Hippocampal formation (tissue), 2 donors: ENCODE measurements at places on chromosomes 2 and 18.

DNA sequence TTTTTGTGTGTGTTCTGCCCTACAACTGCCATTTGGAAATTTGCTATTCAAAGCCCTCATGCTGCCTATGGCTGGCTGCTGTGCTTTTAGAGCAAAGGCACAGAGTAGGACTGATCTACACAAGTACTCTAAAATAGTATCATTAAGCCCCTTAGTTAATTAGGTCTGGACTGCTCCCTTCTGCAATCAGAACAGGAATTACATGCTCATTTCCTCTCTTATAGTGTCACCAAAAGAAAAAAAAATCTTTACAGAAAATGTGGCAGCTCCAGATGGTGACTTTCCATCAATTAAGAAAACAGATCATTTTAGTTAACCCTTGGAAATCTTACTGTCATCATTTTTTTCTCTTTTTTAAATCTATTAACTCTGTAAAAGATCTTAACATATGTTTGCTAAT lies 337.5 kb downstream of the RIT2 start:
- DNase-seq: no peak

- no peak for DNase-seq
These were observed 155.6 kb upstream of the HAAO start for GRCh38 chr2:42947809-42948600.

GRCh38 chr2:11967946-11968465 lies 221.6 kb downstream of the LPIN1 start:
- no peak for DNase-seq

DNA sequence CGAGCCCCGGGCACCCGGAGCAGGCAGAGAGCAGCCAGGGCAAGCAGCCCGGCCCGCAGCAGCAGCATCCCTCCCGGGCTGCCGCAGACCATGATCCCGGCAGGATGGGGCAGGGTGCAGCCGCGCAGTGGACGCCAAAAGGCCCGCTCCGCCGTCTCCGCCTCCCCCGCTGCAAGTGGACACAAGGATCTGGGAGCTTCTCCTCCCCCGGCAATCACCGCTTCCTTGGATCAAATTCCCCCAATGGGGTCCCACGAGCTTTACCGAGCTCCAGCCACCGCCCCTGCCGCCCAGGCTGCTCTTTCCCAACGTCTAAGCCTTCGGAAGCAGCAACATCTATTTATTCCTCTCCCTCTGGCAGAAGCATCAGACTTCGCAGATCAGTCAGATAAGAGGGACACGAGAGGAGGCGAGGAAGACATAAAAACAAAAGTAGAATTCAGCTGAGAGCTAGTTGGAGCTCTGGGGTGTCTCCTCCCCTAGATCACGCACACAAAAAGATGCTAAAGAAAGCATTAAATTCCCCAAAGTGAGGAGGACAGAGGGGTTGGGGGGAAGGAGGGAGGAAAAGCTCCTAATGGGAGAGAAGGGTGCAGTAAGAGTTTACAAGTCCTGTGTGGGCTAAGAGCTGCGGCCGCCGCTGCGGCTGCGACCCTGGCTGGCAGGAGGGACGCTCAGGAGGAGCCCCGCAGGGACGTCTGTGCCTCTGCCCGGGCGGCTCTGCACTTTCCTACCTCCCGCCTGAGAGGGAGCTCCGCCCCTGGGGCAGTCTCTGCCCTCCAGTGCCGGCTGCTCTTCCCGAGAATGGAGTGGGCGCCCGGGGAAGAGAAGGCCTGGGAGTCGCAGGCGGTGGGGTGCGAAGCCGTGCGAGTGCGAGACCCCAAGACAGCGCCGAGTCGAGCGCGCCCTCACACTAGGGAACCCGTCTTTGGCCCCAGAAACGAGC lies at the start of gene FRZB:
FRZB (minus strand) TSS at position 177 of the 946 bp plus-strand sequence; CDS start at position 92, 85 bp downstream.
- DNase-seq: peak; percentile 9

GRCh38 chr2:173230181-173230580 lies 124.5 kb upstream of the CDCA7 start:
- no peak for DNase-seq

- DNase-seq: no peak
These were observed 253.9 kb upstream of the CNTNAP5 start for GRCh38 chr2:123770996-123771720.

- DNase-seq: no peak
These were observed 433.7 kb downstream of the MBD2 start for GRCh38 chr18:53790786-53791185.

GRCh38 chr2:230849633-230850357 lies 14.9 kb upstream of the ITM2C start:
- no peak for DNase-seq

- DNase-seq: no peak
These were observed 439.8 kb downstream of the TGIF1 start for GRCh38 chr18:3889803-3890202.

GRCh38 chr2:241799522-241800197 lies 9.3 kb upstream of the NEU4 start:
- DNase-seq: no peak

- no peak for DNase-seq
These were observed 6.0 kb upstream of the NEDD4L start for GRCh38 chr18:58038063-58038462.

GRCh38 chr18:13240060-13240725 lies 21.6 kb downstream of the LDLRAD4 start:
- no peak for DNase-seq

DNA sequence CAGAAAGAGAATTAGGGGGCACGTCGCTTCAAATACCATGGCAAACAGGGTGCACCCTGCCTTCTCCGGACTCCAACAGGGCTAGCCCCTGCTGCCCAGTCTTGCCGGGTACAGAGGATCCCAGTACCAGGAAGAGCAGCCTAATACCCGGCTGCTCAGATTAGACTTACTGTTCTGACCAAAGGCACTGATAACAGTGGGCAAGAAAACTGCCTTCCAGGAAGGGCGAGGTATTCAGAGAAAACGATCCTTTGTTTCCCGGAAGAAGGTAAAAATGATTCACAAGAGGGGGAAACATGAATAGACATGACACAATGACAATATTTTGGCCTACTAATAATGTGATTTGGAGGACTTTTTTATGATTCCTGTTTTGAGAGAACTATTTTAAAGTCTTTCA lies 99.9 kb downstream of the SS18 start:
- no peak for DNase-seq

GRCh38 chr2:78061301-78061700 lies 539.1 kb upstream of the LRRTM4 start:
- DNase-seq: no peak

- no peak for DNase-seq
These were observed 603.7 kb upstream of the ZEB2 start for GRCh38 chr2:145123606-145124005.

DNA sequence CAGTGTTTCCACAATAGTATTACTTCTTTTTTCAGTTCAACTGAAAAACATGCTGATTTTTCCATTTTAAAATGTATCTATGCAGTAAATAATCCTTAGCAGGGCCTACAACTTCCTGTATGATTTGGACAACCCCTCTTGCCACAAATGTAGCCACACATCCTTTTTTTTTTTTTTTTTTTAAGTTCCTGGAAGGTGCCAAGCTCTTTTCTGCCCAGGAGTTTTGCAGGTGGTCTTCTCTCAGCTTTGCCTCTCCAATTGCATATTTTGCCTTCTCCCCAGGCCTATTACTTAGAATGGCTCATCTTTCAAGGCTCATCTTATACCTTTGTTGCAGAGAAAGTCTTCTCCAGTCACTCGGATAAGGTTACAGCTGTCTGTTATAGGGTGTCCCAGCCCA lies 11.6 kb downstream of the KLHL14 start:
- no peak for DNase-seq

DNA sequence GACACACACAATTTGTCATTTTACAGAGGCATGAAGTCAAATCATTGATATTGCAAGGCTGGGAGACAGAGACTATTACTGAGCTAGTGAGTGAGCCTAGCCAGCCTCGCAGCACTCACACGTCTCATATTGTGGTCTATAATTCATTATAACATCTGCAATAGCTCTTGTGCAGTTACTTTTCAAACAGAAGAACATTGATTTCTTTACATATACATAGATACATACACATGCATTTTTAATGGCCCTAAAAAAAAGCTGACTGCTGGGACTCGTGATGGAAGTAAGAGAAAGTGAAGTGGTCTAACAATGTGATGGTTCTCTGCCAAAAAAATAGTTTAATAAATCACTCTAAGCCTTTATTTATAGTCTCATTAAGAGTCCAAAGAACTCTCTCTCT lies 56.8 kb downstream of the KIAA2012 start:
- no peak for DNase-seq

DNA sequence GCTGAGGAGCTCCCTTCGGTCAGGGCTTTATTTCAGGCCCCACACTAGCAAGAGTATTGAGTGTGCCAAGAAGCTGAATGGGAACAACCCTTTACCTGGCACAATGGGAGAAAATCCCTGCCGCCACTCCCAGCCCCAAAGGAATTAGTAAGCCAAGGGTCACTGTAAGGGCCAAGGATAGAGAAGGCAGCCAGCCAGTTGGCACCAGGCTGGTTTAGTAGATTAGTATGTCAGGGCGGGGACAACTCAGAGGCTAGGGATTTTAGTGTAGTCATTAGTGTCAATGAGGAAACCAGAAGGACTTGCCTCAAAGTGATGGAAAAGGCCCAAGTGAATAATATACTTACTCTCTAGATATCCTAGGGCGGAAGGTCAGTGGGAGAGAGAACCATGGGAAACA lies 34.9 kb upstream of the CYP26B1 start:
- DNase-seq: no peak

DNA sequence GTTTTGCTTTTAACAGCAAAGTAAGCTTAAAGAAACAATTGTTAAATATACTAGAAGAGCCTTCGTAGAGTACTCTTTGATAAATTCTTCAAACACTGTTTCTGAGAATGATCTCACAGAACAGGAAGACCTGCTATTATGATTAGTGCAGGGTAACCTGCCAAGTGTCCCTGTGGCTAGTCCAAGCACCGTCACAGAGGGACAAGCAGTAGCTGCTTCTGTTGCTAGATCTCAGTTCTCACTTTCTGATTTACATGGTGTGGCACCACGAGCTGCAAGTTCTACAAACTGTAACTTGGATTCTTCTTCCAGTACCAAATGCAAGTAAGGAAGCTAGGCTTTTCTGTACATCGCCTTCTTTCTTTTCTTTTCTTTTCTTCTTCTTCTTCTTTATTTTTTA lies 121.5 kb downstream of the PIEZO2 start:
- no peak for DNase-seq

DNA sequence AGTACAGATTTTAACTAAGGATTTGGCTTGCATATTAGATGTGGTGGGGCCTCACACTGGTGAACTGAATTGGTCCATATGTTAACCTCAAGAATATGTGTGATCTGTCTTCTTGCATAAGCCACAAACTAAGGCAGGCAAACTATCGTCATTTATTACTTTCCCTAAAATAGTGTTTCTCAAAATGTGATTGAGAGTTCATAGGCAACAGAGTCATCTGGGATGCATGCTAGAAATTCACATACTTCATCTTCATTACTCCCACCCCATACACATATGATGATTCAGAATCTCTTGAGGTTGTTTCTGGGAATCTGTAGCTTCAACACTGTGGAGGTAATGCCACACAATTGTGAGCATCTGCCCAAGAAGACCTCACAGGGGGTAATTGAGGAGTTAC lies 822.8 kb upstream of the CDH2 start:
- DNase-seq: no peak

GRCh38 chr2:18297534-18298058 lies 262.9 kb downstream of the RDH14 start:
- no peak for DNase-seq

DNA sequence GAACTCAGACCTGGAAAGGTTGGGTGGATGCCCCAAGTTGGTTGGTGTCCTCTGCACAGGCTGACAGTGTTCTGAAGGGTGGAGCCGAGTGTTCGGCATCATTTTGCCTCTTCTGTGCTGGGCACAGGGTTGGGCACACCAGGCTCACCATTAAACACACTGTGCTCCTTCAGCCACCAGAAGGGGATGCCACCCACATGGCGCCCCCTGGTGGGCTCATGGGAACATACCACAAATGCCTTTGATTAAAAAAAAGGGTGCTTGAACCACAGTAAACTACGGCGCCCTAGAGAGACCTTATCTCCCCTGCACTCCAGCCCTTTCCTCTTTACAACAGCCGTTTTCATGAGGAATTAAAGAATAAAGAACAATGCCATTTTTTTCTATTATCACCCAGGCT lies 89.4 kb downstream of the CELF4 start:
- no peak for DNase-seq

- DNase-seq: no peak
These were observed 20.1 kb upstream of the SCYGR2 start for GRCh38 chr2:227578642-227579041.

DNA sequence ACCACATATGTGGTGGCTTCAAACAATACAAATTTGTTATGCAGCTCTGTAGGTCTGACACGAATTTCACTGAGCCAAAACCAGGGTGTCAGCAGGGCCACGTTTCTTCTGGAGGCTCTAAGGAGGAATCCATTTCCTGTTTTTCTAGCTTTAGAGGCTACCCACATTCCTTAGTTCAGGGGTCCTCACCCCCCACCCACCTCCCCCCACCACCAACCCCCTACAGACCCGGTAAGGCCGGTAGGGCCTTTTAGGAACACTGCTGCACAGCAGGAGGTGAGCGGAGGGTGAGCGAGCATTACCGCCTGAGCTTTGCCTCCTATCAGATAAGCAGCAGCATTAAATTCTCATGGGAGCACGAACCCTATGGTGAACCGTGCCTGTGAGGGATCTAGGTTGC lies 10.6 kb upstream of the SLC39A10 start:
- no peak for DNase-seq

DNA sequence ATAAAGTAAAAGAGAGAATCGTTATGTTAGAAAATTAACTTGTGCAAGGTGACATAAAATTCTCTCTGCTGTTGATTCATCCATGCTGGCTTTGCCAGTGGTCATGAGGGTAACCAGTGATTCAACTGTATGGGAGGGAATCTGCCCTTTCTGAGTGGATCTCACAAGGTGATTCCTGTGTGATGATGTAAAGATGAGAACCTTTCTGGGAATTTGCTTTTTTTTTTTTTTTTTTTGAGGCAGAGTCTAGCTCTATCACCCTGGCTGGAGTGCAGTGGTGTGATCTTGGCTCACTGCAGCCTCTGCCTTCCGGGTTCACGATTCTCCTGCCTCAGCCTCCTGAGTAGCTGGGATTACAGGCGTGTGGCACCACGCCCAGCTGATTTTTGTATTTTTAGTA lies 23.3 kb downstream of the RAB31 start:
- DNase-seq: no peak

GRCh38 chr2:88396209-88396608 lies 56.3 kb downstream of the FOXI3 start:
- no peak for DNase-seq
